ENCODE measurements at places on chromosomes 4 and X.

DNA sequence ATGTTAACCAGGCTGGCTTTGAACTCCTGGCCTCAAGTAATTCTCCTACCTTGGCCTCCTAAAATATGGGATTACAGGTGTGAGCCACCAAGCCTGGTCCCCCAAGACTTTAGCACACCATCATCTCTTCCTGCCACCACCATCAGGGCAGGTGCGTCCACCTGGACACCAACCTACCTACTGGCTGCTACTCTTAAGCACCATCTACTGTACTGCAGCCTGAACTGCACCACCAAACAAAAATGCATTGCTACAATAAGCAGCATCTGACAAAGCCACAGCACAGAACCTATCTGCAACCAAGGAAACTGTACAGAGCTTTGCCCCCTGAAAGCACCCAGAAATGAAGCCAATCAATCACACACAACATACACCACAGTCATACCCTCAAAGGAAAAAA, 139.7 kb downstream of the EFHC2 start:
- DNase-seq = no peak

DNA sequence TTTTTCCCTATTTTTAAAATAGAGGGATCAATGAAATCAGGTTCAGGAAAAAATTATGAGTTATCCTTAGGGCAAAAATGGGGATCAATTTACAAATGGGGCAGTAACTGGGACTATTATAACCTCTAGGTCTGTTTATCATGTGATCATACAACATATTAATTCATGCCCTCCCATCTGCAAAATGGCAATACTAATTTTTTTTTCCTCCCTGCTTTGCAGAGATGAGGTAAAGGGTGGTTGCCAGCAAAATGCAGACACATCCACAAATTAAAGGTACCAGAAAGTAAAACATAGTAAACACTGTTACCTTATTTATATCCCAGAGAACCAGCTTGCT, 467 bp downstream of the HSD17B11 start:
- DNase-seq = no peak

DNA sequence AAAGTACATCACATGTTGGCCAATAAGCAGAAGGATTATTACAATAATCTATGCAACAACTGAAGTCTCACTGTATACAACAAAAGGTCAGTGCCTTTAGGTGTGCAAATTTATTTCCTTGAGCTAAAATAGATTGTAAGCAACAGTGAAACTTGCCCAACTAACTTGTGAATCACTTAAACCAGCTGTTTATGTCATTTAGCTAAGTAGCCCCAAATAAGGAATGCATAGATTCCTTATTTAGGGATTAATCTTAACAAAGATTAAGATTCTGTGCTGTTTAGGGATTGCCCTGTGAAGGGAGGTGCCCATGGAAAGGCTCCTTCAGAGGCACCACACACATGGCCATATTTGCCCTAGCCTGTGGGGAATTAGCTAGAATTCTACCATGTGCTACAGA, 168.6 kb downstream of the MAML3 start:
- no peak for DNase-seq

DNA sequence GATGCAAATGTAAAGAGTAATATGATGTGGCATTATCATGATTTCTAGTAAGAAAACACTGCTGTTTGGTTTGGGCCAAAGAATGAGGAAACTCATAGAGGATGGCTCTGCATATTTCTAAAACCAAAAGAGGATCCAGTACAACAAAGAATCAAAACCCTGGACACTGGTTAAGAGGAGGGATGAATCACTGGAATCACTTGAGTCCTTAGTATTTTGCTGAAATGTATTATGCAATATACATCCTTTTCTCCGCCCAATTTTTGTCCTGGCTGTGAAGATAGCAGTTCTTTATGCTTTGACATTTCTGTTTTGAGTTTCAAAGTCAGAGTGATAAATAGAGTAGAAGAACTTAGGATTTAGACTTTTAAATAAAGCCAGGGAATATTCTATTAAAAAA, 345.9 kb downstream of the PACRGL start:
- DNase-seq = no peak

GRCh38 chrX:77793946-77794345, 7.9 kb upstream of the ATRX start:
- no peak for DNase-seq

DNA sequence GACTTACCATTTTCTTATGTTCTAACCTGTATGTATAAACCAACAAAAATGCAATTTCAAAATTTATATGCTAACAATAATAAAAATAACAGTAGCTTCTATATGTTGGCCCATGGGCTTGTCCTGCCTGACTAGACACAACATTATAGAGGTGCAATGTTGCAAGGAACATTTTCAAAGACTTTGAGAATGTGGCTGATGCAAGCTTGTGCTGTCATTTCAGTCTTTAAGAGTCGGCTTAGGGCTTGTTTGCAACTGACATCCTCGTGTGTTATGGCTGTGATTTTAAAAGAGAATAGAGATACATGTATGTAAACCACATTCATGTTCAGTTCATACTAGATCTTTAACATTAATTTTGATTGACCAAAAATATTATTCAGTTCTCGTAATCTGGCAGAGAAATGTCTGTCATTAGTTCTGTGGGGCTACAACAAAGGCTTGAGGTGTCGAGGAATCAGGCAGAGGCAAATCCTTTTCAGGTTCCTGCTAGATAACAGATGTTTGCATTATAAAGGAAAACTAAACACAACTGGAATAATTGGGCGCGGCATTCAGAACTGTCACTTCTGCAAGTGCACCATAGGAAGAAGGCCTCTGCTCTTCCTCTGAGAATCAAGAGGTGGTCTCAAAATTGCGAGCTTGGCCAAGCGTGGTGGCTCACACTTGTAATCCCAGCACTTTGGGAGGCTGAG, 13.1 kb downstream of the TMSB4X start:
- no peak for DNase-seq

GRCh38 chrX:153755136-153755535, 8.9 kb upstream of the PLXNB3 start:
- no peak for DNase-seq

DNA sequence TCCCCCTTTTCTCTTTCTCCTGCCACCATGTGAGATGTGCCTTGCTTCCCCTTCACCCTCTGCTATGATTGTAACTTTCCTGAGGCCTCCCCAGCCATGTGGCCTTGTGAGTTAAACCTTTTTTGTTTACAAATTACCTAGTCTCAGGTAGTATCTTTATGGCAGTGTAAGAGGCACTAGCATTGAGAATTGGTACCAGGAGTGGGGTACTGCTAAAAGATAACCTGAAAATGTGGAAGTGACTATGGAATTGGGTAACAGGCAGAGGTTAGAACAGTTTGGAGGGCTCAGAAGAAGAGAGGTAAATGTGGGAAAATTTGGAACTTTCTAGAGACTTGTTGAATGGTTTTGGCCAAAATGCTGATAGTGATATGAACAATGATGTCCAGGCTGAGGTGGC, 182.0 kb downstream of the CHM start:
- no peak for DNase-seq

GRCh38 chrX:337331-337831, 18.8 kb upstream of the GTPBP6 start:
- no peak for DNase-seq

DNA sequence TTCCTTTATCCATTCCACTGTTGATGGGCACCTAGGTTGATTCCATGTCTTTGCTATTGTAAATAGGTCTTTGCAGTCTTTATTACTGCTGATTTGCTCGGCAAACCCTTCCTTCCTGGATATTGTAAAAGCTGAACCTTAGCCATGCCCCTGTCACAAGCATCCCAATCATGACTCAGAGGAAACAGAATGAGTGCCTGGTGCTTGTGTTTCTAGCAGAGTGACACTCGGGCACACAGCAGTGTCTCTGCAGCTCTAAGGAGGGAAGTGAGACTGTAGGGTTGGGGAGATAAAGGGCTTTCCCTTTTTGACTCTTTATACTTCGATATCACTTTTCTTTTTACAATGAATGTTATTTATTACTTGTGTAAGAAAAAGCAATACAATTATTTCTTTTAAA, 83.3 kb downstream of the AKAP4 start:
- no peak for DNase-seq

GRCh38 chrX:117680286-117680685, 436.3 kb downstream of the KLHL13 start:
- DNase-seq = no peak

DNA sequence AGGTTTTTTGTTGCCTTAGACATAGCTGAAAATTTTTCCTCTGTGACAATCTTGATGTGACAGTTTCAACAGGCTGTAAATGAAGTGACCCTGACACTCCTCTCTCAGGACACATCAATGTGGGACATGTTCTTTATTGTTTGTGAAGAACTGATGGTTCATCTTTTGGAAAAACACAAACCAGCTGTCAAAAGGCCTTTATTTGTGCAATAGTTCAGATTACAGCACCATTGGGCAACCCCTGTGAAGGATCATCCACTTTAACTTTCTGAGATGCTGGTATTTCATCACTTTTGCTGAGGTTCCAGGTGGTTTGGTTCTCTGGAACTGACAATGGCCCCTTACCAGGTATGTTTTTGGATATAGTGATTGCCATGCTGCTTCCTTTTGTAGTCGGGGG, 40.3 kb downstream of the OSTC start:
- no peak for DNase-seq

- no peak for DNase-seq
These were observed 59.1 kb upstream of the GRPEL1 start for GRCh38 chr4:7126981-7127380.

DNA sequence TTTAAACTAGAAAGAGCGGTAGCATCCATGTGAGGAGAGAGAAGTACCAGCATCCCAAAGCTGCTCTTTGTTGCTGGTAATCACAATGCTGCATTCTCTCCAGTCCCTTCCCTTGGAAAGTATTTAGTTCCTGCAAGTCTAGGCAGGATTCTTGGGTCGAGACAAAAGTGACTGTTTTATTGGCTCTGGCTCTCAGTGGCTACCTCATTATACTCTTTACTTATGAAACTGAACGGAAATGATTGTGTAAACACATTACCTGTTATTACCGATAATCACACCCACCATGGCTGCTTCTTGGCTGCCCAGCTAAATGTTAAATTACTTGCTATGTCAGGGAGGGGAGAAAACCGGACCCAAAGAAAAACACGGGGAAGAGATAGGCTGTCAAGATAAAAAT, 26.2 kb downstream of the ATXN3L start:
- no peak for DNase-seq

- no peak for DNase-seq
These were observed 114.0 kb upstream of the FRG1 start for GRCh38 chr4:189826657-189827056.

DNA sequence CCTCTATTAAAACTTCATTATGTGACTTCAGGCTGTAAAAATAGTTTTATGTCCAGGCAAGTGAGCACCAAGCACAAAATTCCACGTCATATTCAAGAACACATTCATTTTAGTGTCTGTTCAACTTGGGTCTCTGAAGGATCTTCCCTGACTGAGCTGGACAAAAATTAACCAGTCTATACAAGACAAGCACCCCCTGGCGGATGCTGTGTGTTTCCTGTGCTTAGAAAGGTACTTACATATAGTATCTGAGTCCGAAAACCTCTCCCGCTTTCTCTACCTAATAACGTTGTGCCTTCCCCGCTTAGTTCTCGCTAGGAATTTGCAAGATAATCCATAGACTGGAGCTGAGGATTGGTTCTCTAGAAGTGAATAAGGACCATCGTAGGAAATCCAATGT, 2214.5 kb upstream of the TENM3 start:
- DNase-seq = no peak

GRCh38 chr4:147340591-147341120, 140.2 kb upstream of the EDNRA start:
- DNase-seq = no peak

- DNase-seq = no peak
These were observed 76.9 kb upstream of the SCOC start for GRCh38 chr4:140296335-140297220.

DNA sequence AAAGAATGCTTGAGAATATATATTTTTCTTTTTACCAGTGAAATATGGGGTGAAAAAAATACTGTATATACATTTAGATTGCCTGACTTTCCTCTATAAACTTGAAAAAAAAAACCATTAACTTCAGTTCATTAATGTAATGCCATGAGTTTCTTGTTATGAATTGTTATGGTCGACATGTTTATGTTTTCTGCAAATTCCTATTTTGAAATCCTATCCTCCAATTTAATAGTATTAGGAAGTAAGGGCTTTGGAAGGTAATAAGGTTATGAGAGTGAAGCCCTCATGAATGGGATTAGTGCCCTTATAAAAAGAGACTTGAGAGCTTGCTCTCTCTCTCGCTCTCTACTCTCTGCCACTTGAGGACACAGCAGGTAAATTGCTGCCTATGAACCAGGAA, 211.4 kb downstream of the LDB2 start:
- DNase-seq = no peak

DNA sequence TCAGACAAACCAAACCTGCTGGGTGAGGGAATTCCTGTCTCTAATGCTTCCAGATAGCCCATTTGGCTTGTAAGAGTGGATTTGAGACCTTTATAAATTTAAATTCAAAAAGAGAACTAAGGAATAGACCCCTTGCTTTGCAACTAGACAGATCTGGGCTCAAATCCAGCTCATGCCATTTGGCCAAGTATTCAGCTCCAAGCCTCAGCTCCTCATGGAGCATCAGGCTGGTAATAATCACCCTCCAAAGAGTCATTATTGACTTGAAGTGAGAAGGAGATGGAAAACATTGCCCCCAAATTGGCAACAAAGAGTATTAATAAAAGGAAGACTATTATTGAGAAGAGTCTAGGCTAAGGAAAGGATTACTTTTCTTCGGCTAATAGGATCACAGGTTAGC, 134.7 kb downstream of the PDE5A start:
- DNase-seq = no peak

DNA sequence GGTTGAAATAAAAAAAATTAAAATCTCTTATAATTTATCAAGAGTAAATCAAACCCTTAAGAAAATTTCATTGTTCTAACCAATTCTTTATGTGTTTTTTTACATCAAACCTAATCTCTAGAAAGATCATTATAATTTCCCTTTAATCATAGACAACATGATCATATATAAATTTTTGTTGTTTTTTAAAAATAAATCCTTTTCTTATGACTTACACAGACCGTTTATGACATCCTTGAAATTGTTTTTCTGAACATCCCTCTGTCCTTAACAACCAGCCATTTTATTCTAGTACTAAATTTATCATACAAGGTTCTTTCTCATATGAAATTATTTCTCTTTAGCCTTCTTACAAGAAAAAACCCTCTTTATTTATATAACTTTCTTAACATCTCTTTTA, 62.7 kb upstream of the GABRE start:
- DNase-seq = no peak

DNA sequence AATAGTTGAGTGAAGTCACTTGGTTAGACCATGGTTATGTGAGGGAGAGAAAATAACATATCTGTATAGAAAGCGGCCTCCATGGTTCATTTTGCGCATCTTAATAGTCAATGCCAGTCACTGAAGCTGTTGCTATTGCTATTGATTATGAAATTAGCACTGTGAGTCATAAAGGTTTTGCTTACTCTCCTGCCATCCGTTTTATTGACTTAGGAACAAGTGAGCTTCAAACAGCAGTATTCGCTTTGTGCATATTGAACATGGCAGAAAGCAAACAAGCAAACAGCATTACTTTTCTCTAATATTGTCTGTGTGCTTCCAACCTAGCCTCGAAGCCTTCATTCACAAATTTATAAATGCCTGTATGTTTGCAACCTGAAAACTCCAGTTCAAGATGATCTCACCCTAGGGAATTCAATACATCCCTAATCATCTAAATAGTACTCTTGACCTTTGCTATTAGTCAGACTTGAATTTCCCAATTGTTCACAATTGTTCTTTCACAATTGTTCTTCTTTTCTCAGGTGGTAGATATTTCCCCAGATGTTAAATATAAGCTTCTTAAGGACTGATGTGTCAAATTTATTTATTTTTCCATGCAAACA, 55.9 kb upstream of the GABRA2 start:
- DNase-seq = no peak
